Stimulated activated CD4-positive, alpha-beta T cell treated with anti-CD3 and anti-CD28 coated beads, TNF-alpha, amount 100 ng/mL, for 1 hour (primary cell): ENCODE measurements at places on chromosomes 11 and 22.

DNA sequence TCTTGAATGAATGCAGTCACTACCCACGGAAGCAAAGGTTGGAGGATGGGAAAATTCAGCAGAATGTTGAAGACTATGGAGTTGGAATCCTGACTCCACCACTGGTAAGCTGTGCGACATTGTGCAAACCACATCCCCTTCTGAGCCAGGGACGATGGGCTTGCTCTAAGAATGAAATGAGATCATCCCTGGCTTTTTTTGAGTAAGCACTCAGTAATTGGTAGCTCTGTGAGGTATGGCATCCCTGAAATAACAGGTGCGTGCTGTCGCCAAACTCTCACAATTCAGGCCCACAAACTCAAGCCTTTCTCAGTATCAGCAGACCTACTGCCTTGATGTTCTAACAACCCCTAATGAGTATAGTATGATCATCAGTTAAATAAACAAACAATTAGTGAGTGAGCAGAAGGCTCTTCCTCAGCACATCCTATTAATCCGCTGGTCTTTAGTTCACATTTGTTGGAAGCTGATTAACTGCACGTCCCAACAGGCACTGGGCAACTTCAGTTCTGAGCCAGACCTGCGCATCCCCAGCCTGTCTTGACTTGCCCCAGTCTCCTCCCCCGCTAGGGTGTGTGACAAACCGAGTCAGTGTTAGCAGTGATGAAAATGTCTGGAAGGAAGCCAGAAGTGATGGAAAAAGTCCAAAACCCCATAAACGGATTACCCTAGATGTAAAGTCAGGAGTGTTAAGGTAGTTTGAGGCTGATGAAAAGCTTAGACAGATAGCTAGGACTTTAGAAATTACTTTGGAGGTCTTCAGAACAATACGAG lies 235.5 kb downstream of the GRIK4 start:
- no peak for DNase-seq

DNA sequence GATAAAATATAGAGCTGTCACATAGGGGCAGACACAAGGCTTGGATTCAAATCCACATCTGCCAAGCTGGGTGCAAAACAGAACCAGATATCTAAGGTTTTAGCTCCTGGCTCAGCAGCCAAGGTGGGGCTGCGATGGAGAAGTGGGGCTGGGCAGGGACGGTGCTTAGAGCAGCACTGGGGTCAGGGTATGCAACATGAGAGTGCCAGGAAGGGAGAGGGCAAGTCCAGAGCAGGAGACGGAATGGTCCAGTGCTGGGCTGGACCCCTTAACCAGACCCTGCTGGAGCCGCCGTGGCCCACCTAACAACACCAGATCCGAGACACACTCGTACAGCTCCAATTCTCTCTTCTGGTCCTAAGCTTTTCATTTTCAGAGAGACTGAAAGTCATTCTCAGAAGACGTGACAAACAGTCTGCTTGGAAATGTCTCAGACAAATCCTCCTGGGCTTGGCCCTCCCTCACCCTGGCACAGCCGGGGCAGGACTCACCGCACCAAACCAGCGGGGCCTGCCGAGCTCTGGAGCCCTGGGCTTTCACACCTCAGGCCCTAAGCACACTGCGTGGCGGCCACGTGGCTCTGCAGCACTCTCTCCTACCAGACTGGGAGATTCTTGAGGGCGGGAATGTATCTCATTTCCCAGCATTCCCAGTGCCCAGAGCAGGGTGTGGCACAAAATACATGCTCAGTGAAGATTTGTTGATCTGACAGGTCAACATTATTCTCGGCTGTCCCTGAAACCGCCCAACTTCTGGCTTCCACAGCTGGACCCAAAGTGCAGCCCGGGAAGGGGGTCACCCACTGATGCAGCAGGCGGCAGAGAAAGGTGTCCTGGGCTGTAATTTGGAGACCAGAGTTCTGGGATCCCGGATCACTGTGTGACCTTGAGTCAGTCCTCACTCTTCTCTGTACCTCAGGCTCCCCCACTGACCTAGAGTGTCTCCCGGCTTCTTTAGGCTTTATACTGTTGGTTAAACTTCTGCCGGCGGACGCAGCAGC lies 11.6 kb downstream of the LRRC32 start:
- DNase-seq, result no peak

DNA sequence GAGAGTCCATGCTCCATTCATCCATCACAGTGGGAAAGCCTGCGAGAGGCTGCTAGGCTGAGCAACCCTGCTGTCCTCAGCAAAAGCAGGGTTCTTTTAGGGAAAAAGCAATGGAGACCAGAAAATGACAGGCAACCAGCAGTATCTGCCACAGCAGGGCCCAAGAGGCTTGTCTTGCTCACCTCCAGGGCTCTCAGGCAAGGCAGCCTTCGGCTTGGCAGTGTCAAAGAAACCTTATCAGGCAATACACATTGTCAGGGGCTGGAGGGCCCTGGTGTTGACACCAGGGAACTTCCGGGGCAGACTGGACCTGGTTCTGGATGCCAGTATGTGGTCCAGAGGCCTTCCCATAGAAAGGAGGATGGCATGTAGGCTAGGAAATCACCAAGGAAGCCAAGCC lies 10.2 kb upstream of the TLCD5 start:
- no peak for DNase-seq

DNA sequence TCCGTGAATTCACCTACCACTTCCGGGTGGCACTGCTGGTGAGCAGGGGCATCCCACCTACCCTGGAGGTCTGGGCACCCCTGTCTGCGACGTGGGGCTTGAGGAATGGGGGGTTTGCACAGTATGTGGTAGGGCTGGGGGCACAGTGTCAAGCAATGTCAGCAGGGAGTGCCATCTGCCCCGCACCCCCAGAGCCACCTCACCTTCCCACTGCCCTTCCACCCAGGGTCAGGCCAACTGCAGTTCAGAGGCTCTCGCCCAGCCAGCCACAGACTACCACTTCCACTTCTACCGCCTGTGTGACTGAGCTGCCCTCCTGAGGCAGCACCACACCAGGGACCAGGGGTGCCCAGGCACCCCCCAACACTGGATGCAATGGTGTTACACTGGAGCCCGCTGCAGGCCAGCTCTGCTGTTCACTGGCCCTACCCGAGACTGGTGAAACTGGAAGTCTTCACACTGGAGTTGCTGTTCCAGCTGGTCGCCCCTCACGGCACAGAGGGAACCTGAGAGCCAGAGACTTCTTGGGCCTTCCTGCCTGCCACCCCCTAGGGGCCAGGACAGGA lies 6.5 kb downstream of the TMEM258 start:
- no peak for DNase-seq

- DNase-seq, result no peak
Observed at GRCh38 chr11:69358398-69359020, 64.6 kb downstream of the MYEOV start.

- no peak for DNase-seq
Observed at GRCh38 chr11:128346804-128347203, 240.6 kb downstream of the ETS1 start.

DNA sequence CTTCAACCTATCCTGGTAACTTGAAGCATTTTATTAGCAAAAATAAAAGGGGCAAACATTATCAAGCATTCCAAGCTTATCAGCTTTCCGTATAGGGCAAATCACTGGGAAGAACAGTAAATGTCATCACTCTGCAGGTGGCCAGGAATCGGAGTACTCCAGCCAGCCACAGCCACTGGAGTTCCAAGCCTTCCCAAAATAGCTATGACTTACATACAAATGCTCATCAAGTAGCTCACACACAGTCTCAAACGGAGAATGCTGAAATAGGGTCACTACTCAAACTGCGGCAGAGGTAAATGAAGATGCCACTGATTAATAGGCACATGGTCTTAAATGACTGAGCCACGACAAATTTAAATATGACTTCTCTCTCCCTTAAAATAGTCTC lies 2.1 kb downstream of the USP28 start:
- no peak for DNase-seq

- DNase-seq, result no peak
Observed at GRCh38 chr11:79098146-79098545, 342.7 kb downstream of the TENM4 start.

- no peak for DNase-seq
Observed at GRCh38 chr22:39457556-39458443, 988 bp downstream of the MGAT3 start.

DNA sequence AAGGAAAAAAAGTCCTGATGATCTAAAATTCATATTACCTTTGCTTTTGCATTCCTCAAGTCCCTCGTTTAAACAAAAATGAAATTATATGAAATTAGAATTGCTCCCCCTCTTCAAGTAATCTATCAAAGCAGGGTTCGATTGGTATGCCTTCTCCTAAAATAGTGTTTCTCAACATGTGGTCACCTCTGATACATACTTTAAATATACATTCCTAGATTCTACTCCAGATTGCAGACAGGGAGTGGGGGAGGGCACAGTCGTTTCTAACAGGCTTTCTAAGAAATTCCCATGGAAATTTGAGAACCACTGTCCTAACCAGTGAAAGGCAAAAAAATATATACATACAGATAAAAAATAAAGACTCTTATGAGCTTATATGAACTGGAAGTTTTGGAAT lies 22.6 kb upstream of the IRAG1 start:
- DNase-seq, result no peak

GRCh38 chr11:130779267-130779666 lies 137.0 kb downstream of the SNX19 start:
- no peak for DNase-seq

DNA sequence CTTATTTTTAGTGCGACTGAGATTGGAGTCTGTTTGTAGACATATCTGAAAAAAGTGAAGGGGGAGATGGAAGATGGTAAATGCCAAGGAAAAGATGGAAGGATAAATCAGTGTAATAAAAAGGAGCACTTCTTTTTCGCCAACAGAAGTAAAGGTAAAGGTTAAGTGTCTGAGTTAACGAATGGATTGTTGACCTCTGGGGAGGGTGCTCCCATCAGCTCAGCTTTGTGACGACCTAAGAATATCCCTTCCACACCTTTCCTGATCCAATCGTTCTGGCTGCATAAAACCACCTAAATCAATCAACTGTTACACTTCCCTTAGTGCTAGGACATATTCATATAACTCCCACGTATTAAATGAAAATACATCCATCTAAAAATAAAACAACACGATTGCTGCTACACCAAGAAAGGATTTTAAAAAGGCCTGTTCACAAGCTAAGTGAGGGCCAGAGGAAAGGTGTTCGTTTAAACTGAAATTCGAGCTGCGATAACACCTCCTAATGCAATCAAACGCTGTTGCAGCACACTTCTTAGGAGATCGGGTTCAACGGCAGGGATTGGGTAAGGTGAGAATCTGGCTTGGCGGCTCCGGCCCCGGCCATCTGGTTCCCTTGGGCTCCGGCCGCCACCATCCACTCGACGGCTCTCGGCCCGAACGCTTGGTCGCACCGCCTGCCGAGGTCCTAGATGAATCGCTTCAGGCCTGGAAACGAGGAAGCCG lies 658 bp downstream of the C11orf71 start:
- no peak for DNase-seq

DNA sequence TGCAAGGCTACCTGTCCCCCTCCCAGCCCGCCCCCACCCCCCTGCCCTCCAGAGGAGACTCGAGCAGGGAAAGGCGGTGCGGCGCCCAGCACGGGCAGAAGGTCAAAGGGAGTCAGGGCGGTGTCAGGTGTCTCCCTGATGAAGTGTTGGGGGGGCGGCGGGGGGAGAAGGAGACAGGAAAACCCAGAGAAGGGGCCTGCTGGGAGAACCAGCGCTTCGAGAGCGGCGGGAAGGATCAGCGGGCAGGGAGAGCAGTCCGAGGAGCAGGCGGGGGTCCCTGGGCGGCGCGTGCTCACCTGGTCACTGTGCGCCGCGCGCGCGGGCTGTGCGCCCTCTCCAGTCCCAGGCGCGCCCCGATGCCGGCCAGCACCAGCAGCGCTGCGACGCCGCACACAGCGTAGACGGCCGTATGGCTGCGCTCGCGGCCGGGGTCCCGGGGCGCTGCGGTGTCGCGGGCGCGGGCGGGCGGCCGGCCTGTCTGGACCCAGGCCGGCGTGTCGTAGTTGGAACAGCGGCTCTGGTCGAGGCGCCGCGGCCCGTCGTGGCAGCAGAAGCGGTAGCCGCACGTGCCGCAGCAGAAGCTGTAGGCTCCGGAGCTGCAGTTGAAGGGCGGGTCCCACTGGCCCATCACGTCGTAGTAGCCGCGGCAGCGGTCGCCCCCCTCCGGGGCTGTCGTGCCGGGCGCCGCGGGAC lies 886 bp downstream of the SHISA8 start:
- DNase-seq, result no peak

DNA sequence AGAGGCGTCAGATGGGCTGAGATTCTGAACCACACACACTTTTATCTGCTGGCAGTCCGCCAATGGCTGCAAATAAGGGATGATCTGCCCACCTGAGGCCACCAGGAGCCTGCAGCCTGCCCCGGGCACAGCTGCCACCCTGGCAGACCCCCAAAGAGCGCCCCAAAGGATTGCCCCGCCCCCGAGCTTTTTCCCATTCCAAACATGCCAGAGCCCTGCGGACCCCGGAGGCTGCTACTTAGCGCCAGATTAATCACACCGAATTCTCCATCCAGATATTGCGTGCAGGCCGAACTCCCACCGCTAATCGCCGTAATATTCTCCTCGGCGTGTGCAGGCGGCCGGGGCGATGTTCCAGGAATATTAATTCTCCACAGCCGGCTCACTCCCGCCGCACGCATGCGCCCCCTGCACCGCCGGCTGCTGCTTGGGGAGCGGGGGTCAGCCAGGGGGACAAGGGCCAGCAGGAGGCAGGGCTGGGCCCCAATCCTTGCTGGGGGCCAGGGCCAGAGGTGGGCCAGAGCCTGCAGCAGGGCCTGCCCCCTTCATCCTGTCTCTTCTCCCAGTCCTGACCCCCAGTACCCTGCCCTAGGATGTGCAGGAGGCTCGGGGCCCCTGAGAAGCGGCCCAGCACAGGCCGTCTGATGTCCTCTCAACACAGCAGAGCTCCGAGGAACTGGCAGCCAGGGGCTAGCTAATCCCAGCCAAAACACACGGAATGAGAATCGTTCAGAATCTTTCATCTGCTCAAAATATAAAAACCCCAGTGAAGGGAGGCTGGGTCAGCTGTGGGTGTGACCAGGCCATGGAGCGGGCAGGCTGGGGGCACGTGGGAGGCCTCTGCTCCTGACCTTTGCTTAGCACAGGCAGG lies 19.5 kb upstream of the TCF20 start:
- no peak for DNase-seq

GRCh38 chr11:44483919-44484610 lies 81.4 kb upstream of the CD82 start:
- no peak for DNase-seq

- no peak for DNase-seq
Observed at GRCh38 chr22:44968736-44969135, 41.1 kb downstream of the PHF21B start.

DNA sequence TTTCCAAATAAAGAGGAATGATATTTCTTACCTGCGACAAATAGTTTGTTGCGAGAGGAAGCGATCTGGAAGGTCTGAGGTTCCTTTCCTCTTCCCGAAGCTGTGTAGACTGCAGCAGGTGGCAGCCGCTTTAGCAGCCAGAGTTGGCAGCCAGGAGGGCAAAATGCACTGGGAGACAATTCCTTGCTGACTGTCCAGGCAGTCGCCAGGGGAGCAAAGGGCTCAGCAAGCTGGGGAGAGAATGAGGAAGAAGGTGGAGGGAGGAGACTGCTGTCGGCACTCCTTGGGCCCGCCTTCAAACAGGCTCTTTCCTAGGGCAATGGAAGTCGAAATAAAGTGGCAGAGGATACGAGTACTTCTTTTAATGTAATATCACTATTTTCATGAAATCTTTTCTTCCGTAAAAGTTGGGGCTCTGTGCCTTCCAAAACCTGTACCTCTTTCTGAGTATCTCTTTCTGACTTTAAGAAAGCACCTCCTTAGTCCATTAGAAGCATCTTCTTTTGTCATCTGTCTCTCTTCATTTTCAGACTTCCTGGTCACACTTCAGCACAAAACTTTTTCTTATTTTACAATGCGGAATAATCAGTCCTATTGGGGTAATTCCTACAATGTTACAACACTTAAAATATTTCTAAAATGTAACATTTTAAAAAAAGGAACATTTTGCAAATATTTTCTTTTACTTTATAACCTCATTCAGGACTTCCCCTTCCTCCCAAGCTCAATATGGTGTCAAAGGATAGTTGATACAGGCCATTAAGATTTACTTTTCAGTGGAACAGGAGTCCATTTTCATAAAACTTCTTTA lies at the start of gene IL18:
IL18 (minus strand) TSS at position 220 of the 811 bp plus-strand sequence. CDS start 9,041 bp downstream, outside the sequence.
- DNase-seq, result no peak
